Pancreas (tissue), 10 donors: ENCODE measurements at places on chromosomes 2 and 18. TPM values are rescaled to one million over a fixed set of nuclear protein-coding genes. Genes with fewer than 3 reads are reported as not detected.

LGALSL gene
- 5.5 TPM for total RNA-seq

DNA sequence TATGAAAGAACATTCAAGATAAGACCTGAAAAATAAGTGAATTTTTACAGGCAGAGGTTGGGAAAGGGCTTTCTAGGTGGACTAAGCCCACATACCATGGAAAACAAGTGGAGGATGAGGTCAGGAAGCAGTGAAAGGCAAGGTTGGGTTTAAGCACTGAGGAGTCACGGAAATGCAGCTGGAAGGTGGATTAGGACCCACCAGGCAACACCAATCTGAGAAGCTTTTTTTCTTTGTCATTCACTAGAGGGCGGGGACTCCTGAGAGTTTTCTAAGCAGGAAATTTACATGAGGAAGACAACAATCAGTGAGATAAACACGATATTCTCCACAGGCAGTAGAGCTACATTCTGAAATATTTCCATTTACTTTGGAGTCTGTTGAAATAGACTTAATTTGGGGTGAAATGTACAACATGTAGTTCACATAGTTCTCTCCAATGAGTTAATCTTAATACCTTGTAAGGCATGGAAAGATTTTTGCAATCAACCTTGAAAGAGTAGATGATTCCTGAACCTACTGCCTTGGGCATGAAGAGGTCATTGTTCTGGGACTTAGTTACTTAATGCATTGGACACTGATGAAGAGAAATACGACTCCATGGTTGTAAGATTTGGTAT is 40.7 kb downstream of the VIT start:
- H3K4me1 ChIP-seq = no peaks in the 10 kb centered on the region
- no peaks in the 10 kb centered on the region for H3K36me3 ChIP-seq
- no peak for DNase-seq
- no peak overlapping the region for H3K4me3 ChIP-seq

DNA sequence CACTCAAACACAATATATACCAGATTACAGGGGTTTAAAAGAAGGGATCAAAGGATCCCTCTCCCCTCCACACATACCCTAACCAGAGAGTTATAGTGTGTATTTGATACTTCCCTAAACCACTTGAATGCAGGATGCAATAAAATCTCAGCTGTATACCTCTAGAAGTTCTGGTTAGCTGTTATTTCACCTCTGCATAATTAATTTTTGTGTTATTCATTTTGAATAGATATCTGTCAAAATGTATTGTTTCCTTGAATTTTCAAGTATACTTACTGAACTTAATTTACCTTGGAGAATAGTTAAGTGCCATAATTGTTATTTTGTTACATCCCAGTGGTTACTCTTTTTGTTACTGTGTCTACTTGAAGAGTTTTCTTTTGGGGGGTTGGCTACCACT is 34.5 kb downstream of the DDX1 start:
- H3K36me3 ChIP-seq = peaks cover 43% of the 10 kb centered on the region
- DNase-seq = no peak
- H3K4me1 ChIP-seq = peaks cover 20% of the 10 kb centered on the region
- no peaks in the 10 kb centered on the region for H3K27me3 ChIP-seq

NTSR2 gene
- not detected for total RNA-seq

TXNDC2 gene
- not detected for total RNA-seq

ARHGAP25 gene
- 1.4 TPM for total RNA-seq

DNA sequence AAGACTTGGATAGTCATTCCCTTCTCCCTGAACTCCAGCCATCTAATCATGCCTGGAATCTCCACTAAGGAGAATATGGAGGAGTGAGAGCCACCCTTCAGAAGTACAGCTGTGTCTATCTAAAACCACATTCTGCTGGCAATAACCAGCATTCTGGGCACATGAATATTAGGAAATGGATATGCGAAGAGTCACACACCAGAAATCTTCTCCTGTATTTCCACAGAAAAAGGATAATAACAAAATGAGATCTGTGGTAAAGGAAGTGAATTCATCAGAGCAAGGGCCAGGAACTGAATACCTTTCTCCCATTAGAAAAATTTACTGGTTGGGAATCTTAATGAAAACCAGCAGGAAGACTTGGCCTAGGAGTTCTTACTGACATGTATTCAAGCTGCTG is 218.8 kb downstream of the SCG2 start:
- no peak overlapping the region for H3K27ac ChIP-seq
- H3K4me1 ChIP-seq = no peaks in the 10 kb centered on the region
- H3K27me3 ChIP-seq = no peaks in the 10 kb centered on the region
- H3K4me3 ChIP-seq = no peak overlapping the region

CLHC1 gene
- 2.9 TPM for total RNA-seq

KLHL41 gene
- total RNA-seq = 0.47 TPM

CFAP65 gene
- total RNA-seq = 0.14 TPM

ALPI gene
- total RNA-seq = not detected

DNA sequence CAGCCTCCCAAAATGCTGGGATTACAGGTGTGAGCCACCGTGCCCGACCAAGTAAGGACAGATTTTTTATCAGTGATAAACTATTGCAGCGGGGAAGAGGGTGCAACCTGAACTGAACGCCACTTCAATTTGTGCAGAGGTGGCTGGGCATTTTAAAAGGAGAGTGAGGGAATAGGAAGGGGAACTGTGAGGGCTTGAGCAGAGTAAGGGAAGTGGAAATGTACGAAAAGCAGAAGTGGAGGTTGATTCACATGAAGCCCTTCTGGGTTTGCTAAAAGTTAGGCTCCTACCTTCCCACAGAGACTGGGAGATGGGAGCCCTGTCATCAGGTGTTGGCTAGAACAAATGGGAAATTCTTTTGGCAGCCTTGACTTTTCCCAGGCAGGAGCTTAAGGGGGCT is 6.1 kb downstream of the STK11IP start:
- no peak overlapping the region for H3K4me3 ChIP-seq
- H3K27ac ChIP-seq = no peak overlapping the region
- no peaks in the 10 kb centered on the region for H3K27me3 ChIP-seq
- H3K36me3 ChIP-seq = no peaks in the 10 kb centered on the region
- H3K4me1 ChIP-seq = no peaks in the 10 kb centered on the region

KCNJ13 gene
- total RNA-seq = not detected

DNA sequence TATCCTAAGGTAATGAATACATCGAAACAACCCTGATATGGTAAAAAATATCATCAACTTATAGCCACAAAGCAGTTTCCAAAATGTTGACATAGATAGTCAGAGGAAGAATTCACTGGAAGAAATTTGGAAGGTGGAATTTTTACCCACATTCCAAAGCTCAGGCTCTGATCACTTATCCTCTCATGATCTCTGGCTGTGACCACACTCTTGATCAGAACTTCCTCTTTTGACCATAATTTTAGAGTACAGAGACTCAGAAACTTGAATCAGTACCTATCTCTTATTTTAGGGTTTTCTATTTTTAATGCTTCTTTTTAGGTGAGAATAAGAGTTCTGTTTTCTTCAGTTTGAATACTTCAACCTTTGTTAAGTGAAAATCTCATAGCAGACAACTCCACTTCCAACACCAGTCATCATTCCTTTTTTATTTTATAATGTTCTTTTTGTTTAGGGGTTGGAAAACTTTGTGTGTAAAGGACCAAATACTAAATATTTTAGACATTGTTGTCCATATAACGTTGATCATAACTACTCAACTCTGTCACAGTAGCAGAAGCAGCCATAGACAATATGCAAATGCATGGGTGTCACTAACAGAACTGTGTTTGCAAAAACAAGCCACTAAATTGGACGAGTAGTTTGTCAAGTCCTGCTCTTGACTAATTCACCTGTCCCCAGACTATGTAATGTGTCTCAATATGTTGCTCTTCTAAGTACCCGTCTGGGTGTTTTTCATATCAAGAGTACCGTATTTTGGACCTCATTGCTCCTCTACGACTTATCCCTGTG is 891.6 kb upstream of the CRIM1 start:
- no peak overlapping the region for H3K27ac ChIP-seq
- no peak for DNase-seq
- no peaks in the 10 kb centered on the region for H3K4me1 ChIP-seq
- H3K27me3 ChIP-seq = no peaks in the 10 kb centered on the region

DNA sequence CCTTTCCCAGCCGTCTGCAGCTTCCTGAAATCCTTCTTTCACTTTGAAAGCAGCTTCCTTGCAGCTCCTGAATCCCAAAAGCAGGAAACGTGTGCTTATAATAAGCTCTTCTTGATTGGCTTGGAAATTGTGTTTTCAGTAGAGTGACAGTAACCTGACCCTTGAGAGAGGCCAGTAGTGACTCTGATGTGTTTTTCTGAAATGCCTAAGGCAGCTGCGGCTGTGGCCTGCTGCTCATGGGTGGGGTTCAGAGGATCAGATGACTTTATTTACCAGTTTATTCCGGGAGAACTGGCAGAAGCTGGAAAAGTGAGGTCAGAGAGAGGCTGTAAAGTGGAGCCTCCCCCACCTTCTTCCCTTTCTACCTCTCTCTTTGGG is 31.9 kb upstream of the RPIA start:
- H3K4me1 ChIP-seq = no peaks in the 10 kb centered on the region
- peak overlapping the region; percentile 9 for H3K27ac ChIP-seq
- no peaks in the 10 kb centered on the region for H3K36me3 ChIP-seq
- no peak overlapping the region for H3K4me3 ChIP-seq
- no peaks in the 10 kb centered on the region for H3K27me3 ChIP-seq
- DNase-seq = no peak

- no peaks in the 10 kb centered on the region for H3K27me3 ChIP-seq
- H3K27ac ChIP-seq = no peak overlapping the region
- no peaks in the 10 kb centered on the region for H3K36me3 ChIP-seq
- DNase-seq = no peak
These were observed 81.3 kb downstream of the DGKD start for GRCh38 chr2:233435436-233436190.

DNA sequence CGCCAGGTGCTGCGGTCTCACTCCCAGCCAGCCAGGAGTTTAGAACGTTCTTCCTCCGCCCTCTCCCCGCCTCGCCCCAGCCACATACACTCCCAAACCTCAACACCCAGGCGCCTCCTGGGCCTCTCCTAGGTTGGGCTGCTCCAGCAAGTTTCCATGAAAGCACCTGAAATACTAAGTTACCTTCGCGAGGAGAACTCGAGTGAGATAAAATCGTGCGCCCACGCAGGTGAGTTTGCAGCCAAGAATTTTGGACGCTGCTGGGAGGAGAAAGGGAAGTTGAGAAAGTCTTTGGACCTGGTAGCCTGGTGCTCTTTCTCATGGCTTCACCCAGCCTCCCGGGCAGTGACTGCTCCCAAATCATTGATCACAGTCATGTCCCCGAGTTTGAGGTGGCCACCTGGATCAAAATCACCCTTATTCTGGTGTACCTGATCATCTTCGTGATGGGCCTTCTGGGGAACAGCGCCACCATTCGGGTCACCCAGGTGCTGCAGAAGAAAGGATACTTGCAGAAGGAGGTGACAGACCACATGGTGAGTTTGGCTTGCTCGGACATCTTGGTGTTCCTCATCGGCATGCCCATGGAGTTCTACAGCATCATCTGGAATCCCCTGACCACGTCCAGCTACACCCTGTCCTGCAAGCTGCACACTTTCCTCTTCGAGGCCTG is at the start of gene GPR39:
Gene GPR39, plus strand, starts transcription at position 83 of the 673 bp plus-strand sequence.
- H3K4me3 ChIP-seq = peak within 1 kb of the TSS; percentile 36
- peak within 1 kb of the TSS; percentile 89 for H3K27ac ChIP-seq
- H3K36me3 ChIP-seq = no peaks in the 10 kb centered on the region
- no peaks in the 10 kb centered on the region for H3K27me3 ChIP-seq

RGPD5 gene
- 59.4 TPM for total RNA-seq

DNA sequence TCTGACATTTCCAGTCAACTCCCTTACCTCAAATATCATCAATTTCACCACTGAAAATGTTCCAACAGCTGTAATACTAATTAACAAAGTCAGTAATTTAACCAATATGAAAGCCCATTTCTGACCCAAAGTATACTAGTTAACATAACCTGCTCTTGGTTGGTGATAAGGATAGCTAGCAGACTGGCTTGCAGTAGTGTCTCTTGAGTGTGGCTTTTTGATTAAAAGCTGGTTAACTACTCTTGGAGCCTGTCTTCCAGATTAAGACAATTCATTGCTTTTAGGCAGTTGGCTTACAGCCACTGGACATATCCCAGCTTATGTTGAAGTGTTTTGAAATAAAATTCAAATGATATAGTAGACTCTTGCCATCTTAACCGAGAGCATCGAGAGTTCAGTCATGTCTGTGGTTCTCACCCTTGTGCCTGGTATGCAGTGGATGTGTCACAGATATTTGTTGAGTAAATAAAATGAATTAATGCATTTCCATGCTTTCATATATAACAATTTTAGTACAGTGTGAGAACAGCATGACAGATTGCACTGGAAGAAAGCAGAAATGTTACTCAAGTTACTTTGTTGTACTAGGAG is 158.1 kb downstream of the TANC1 start:
- H3K27ac ChIP-seq = no peak overlapping the region
- no peak overlapping the region for H3K4me3 ChIP-seq
- H3K4me1 ChIP-seq = peaks cover 5% of the 10 kb centered on the region

DNA sequence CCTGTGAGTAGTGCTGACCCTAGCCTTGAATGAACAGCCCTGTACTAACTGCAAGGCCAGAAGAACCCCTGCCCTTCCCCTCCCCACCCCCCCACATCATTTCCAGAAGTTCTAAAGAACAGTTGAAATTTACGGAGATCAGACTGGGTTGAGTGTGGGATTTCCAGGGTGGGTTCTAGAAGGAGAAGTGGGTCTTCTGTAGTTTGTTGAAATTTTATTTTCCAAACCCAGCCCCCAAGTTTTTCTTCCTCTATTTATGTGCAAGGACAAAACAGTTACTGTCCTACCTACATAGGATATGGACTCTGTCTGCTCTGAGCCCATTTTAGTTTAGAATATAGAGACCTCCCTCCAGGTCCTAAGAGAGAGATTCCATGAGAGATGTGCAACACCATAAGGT is 26.3 kb upstream of the CASP10 start:
- peaks cover 6% of the 10 kb centered on the region for H3K4me1 ChIP-seq
- H3K36me3 ChIP-seq = peaks cover 32% of the 10 kb centered on the region
- peak overlapping the region; percentile 70 for H3K27ac ChIP-seq
- no peak for DNase-seq

DNA sequence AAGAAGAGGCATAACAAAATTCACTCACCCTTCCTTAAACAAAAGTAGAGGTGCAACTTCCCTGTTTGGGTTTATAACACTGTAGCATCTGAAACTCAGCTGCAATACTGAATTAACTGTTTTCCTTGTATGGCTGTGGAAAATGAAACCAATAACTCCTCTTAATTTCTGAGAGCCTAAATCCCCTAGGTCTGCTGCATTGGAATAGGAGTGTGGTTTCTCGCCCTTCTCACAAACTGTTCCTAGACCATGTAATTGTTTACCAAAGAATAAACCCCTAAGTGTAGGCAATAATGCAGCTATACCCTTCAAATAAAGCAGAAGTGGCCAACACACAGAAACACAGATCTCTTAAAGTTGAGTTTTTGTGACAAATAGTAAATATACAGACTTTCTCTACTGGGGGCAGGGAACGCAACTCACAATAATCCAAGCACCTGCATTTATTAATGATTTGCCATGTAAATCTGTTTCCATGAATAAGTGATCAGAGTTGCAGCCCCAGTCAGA is 52.0 kb downstream of the RASGRP3 start:
- no peak overlapping the region for H3K27ac ChIP-seq
- no peaks in the 10 kb centered on the region for H3K4me1 ChIP-seq
- H3K36me3 ChIP-seq = peaks cover 3% of the 10 kb centered on the region
- H3K27me3 ChIP-seq = no peaks in the 10 kb centered on the region
- H3K4me3 ChIP-seq = no peak overlapping the region

- no peak for DNase-seq
- H3K4me1 ChIP-seq = no peaks in the 10 kb centered on the region
- no peak overlapping the region for H3K27ac ChIP-seq
- no peak overlapping the region for H3K4me3 ChIP-seq
- H3K27me3 ChIP-seq = no peaks in the 10 kb centered on the region
- no peaks in the 10 kb centered on the region for H3K36me3 ChIP-seq
These were observed 84.1 kb upstream of the LPIN2 start for GRCh38 chr18:3097082-3097481.

- H3K27ac ChIP-seq = no peak overlapping the region
- H3K27me3 ChIP-seq = no peaks in the 10 kb centered on the region
- DNase-seq = no peak
- no peak overlapping the region for H3K4me3 ChIP-seq
These were observed 334.5 kb downstream of the SMAD2 start for GRCh38 chr18:47595831-47596501.

IGFBP5 gene
- total RNA-seq = 21.4 TPM
